ENCODE measurements at places on chromosomes 12 and 14.

- H3K36me3 ChIP-seq = no peaks in the 10 kb centered on the region
- no peaks in the 10 kb centered on the region for H3K27me3 ChIP-seq
- DNase-seq = no peak
- no peaks in the 10 kb centered on the region for H3K4me1 ChIP-seq
- H3K4me3 ChIP-seq = no peak overlapping the region
- H3K27ac ChIP-seq = no peak overlapping the region
Measured at GRCh38 chr12:25434515-25434914, 118.6 kb downstream of the LMNTD1 start.

GRCh38 chr12:46491548-46491947, 119.0 kb upstream of the SLC38A2 start:
- H3K36me3 ChIP-seq = no peaks in the 10 kb centered on the region
- no peak overlapping the region for H3K4me3 ChIP-seq
- H3K27ac ChIP-seq = no peak overlapping the region
- no peaks in the 10 kb centered on the region for H3K4me1 ChIP-seq
- H3K27me3 ChIP-seq = no peaks in the 10 kb centered on the region

DNA sequence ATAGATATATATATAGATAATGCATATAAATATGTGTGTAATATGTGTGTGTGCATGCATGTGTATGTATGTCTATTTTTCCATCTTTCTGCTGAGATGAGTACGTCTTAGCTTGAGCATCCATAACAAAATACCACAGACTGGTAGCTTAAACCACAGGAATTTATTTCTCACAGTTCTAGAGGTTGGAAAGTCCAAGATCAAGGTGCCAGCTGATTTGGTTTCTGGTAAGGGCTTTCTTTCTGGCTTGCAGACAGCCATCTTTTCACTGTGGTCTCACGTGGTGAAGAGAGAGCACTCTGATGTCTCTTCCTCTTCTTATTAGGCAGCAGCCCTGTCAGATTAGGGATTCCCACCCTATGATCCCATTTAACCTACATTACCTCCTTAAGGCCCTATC, 47.3 kb downstream of the ACSM4 start:
- no peaks in the 10 kb centered on the region for H3K36me3 ChIP-seq
- no peak for DNase-seq
- H3K27ac ChIP-seq = no peak overlapping the region
- H3K4me1 ChIP-seq = no peaks in the 10 kb centered on the region
- H3K4me3 ChIP-seq = no peak overlapping the region

GRCh38 chr14:30560581-30560980, 1.6 kb downstream of the G2E3 start:
- DNase-seq = no peak
- peaks cover 3% of the 10 kb centered on the region for H3K4me1 ChIP-seq

- H3K4me1 ChIP-seq = peaks cover 9% of the 10 kb centered on the region
- H3K36me3 ChIP-seq = no peaks in the 10 kb centered on the region
- no peak for DNase-seq
- H3K4me3 ChIP-seq = peak overlapping the region; percentile 63
- peak overlapping the region; percentile 91 for H3K27ac ChIP-seq
Measured at GRCh38 chr14:95515080-95515489, 1.4 kb downstream of the SYNE3 start.

DNA sequence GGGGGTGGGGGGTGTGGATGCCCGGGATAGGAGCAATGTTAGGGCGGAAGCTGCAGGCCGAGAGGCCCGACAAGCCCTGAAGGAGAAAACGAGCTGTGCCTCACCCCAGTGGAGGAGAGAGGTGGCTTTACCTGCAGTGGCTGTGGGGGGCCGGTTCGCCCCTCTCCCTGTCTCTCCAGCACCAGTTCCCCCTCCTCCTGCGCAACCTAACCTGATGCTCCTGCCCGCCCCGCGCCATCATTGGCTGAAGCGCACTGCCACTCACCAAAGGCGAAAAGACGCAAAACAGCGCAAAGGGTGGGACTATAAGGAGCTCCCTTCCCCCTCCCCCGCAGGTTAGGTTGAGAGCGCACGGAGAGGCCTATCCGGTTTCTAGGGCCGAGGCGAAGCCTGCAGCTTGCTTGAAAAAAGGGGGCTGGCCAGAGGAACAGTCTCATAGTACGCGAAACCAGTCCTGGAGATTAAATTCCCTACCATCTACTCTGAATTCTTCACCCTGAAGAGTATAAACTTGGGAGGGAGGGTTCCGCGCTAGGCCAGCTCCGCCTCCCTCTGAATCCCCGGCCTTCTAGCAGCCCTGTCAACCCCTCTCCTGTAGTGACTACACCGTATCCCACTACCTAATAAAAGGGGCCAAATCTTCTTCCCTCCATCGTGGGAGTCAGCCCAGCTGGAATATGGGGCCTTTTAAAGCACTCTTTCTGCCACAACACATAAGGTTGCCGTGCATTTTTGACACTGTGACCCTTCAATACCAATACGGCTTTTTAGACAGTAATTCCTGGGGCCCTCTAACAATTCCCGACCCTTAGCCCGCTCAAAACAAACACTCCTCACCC, 18.6 kb downstream of the CHD8 start:
- H3K27ac ChIP-seq = peak overlapping the region; percentile 80
- H3K36me3 ChIP-seq = no peaks in the 10 kb centered on the region
- H3K4me3 ChIP-seq = peak overlapping the region; percentile 73
- H3K4me1 ChIP-seq = peaks cover 7% of the 10 kb centered on the region
- no peaks in the 10 kb centered on the region for H3K27me3 ChIP-seq

GRCh38 chr14:93884950-93885349, 42.2 kb upstream of the FAM181A start:
- DNase-seq = no peak
- no peak overlapping the region for H3K4me3 ChIP-seq
- no peaks in the 10 kb centered on the region for H3K4me1 ChIP-seq
- H3K27ac ChIP-seq = no peak overlapping the region
- H3K27me3 ChIP-seq = no peaks in the 10 kb centered on the region

GRCh38 chr14:68986926-68987652, 8.0 kb upstream of the ACTN1 start:
- no peaks in the 10 kb centered on the region for H3K36me3 ChIP-seq
- H3K27ac ChIP-seq = no peak overlapping the region
- no peak for DNase-seq
- H3K4me3 ChIP-seq = no peak overlapping the region
- no peaks in the 10 kb centered on the region for H3K4me1 ChIP-seq
- H3K27me3 ChIP-seq = no peaks in the 10 kb centered on the region

DNA sequence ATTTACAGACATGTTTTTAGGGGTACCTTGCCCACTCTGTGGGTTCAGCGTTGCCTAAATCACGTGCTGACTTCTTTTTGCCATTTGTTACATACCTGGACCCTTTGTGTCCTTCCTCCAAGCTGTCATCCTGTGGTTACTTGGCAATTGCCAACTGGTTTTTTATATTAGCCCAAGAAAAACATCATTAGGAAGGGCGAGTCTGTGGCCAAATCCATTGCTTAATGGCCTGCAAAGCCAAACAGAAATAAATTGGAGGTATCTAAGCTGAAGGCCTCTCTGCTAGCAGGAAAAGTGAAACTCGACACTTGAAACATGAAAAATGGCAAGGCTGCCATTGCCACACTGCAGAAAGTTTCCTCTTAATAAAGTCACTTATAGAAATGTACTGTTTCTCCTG, 190.4 kb downstream of the NUAK1 start:
- no peak overlapping the region for H3K4me3 ChIP-seq
- H3K36me3 ChIP-seq = no peaks in the 10 kb centered on the region
- no peaks in the 10 kb centered on the region for H3K27me3 ChIP-seq
- no peak overlapping the region for H3K27ac ChIP-seq
- H3K4me1 ChIP-seq = no peaks in the 10 kb centered on the region
- no peak for DNase-seq

- DNase-seq = no peak
- H3K36me3 ChIP-seq = no peaks in the 10 kb centered on the region
- H3K27me3 ChIP-seq = no peaks in the 10 kb centered on the region
- H3K4me3 ChIP-seq = no peak overlapping the region
- H3K27ac ChIP-seq = no peak overlapping the region
Measured at GRCh38 chr14:104306450-104307040, 168.2 kb downstream of the KIF26A start.

GRCh38 chr14:76282581-76282980, 93.4 kb upstream of the ESRRB start:
- no peaks in the 10 kb centered on the region for H3K27me3 ChIP-seq
- H3K36me3 ChIP-seq = no peaks in the 10 kb centered on the region
- H3K4me1 ChIP-seq = no peaks in the 10 kb centered on the region
- H3K4me3 ChIP-seq = no peak overlapping the region
- no peak for DNase-seq
- H3K27ac ChIP-seq = no peak overlapping the region

- no peak for DNase-seq
- H3K27ac ChIP-seq = no peak overlapping the region
- H3K4me1 ChIP-seq = no peaks in the 10 kb centered on the region
- no peaks in the 10 kb centered on the region for H3K27me3 ChIP-seq
- H3K36me3 ChIP-seq = no peaks in the 10 kb centered on the region
Measured at GRCh38 chr14:71465316-71465715, 466.9 kb upstream of the RGS6 start.

GRCh38 chr12:55685671-55686070, 22.0 kb downstream of the ITGA7 start:
- no peaks in the 10 kb centered on the region for H3K4me1 ChIP-seq
- no peaks in the 10 kb centered on the region for H3K27me3 ChIP-seq
- H3K27ac ChIP-seq = no peak overlapping the region
- no peak for DNase-seq
- no peak overlapping the region for H3K4me3 ChIP-seq
- H3K36me3 ChIP-seq = no peaks in the 10 kb centered on the region

DNA sequence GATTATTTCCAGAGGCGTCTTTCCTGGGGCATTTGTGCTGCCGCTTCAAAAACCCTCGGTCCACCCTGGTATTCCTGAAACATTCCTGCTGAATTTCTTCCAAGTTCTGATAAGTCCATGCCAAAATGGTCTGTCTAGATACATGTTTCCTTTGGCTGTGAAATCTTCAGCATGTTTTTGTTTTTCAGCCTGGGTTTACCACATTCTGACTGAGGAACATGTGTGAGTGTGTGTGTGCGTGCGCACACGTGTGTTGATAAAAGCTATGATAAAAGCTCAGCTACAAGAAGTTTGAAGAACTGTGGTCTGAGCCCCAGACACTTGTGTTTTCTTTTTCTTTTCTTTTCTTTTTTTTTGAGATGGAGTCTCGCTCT, 22.4 kb downstream of the ANKRD9 start:
- no peaks in the 10 kb centered on the region for H3K36me3 ChIP-seq
- no peaks in the 10 kb centered on the region for H3K27me3 ChIP-seq
- no peaks in the 10 kb centered on the region for H3K4me1 ChIP-seq
- H3K4me3 ChIP-seq = no peak overlapping the region

DNA sequence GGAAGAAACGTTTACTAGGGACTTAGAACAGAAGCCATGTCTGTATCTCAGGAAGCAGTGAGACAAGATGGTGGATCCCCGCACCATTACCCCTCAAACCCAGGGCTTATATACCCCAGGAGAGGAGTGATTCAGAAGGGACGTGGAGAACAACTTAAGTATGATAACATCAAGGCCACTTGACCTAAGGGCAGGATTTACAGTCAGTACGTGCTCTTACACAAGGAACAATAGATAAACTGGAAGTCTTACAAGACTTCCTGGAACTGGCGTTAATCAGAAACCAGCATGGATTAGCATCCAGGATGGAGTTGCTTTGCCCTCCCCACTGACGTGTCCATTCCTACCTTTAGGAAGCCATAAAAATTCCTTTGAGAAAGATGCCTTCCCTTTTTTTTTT, 8.6 kb upstream of the ETFBKMT start:
- H3K27me3 ChIP-seq = no peaks in the 10 kb centered on the region
- peak overlapping the region; percentile 10 for H3K27ac ChIP-seq
- no peak for DNase-seq
- no peaks in the 10 kb centered on the region for H3K36me3 ChIP-seq
- H3K4me1 ChIP-seq = no peaks in the 10 kb centered on the region

DNA sequence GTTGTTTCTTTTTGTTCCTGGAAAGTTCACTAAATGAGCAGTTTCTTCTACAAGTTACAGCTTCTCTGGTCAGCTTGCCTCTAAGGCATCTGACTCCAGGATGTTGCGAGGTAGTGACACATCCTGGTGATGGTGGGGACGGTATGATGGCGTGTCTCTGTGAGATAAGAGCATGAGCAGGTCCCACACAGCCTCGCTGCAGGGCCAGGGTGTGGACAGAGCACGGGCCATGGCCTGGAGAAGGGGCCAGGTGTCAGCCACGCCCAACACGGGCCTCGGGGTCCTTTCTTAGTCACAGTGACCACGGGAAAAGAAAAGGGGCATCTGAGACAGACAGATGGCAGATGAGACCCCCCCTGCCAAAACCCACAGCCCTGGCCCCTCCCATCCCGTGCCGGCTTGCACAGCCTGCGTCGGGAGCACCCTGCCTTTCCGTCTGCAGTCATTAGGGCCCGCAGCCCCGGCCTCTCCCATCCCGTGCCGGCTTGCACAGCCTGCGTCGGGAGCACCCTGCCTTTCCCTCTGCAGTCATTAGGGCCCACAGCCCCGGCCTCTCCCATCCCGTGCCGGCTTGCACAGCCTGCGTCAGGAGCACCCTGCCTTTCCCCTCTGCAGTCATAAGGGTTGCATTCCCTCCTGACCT, 79.3 kb upstream of the DYNC1H1 start:
- no peak overlapping the region for H3K27ac ChIP-seq
- H3K4me1 ChIP-seq = no peaks in the 10 kb centered on the region
- H3K27me3 ChIP-seq = no peaks in the 10 kb centered on the region
- DNase-seq = no peak

DNA sequence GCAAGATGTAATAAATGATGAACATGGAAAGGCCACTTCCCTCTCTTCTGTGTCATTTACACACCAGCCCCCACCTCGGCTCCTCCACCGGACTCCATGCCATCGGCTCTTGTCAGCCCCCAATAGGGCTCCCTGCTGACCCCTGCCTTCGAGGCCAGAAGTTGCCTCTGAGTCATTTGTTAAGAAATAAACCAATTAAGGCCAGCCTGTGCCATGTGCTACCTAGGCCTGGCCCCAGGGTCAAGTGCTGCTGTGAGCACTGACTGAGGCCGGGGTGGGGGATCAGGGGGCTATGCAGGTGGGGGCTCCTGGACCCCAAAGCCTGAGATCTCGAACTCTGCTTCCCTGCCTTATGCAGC, 53.2 kb downstream of the TESC start:
- H3K4me3 ChIP-seq = no peak overlapping the region
- no peaks in the 10 kb centered on the region for H3K27me3 ChIP-seq
- DNase-seq = no peak
- peaks cover 4% of the 10 kb centered on the region for H3K4me1 ChIP-seq

DNA sequence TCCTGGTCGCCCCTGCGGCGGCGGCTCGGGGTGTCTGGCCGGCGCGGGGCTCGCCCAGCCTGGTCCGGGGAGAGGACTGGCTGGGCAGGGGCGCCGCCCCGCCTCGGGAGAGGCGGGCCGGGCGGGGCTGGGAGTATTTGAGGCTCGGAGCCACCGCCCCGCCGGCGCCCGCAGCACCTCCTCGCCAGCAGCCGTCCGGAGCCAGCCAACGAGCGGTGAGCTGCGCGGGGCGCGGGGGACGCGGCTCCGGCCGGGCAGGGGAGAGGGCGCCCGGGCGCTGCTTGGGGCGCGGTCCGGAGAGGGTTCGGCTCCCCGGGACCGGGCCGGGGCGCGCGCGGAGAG, at the start of gene LGALS3:
Gene LGALS3 (plus strand): TSS at position 167 of the 342 bp plus-strand sequence. CDS start 8,122 bp downstream, outside the sequence.
- peak within 1 kb of the TSS; percentile 97 for H3K27ac ChIP-seq

DNA sequence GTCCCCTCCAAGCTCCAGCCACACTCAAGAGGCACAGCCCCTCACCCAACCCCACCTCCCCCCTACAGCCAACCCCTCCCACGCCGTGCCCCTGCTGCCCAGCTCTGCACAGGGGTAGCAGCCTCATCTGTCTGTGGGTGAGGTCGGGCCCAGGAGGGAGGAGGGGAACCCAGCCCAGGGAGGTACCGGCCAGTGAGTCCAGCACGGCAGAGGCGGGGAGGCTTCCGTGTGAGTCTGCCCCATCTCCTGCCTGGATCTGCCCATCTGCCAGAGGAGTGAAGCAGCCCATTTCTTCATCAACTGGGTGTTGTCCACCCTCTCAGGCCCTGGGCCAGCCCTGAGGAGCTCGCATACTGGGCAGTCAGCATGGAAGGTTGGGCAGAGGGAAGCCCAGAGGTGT, 54.2 kb downstream of the CCNK start:
- no peak overlapping the region for H3K4me3 ChIP-seq
- no peaks in the 10 kb centered on the region for H3K36me3 ChIP-seq
- H3K27me3 ChIP-seq = no peaks in the 10 kb centered on the region
